ENCODE measurements at places on chromosomes 1 and 21.

DNA sequence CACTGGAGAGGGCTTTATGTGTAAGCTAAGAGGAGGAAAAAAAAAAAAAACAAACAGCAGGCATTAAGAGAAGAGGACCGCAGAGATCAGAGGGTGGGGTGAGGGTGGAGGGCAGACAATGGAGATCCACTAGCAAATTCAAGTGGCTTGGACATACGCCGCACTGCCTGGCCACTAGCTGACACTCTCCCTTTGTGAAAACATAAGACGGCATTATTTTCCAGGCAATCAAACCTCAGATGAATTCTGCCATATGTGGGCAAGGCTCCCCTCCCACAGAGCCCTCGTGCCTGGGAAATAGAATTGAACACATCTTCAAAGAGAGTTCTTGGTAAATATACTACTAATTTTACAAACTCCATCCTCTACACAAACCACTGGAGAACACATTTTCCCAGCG lies 53.6 kb downstream of the ERG start:
- no peak for DNase-seq

DNA sequence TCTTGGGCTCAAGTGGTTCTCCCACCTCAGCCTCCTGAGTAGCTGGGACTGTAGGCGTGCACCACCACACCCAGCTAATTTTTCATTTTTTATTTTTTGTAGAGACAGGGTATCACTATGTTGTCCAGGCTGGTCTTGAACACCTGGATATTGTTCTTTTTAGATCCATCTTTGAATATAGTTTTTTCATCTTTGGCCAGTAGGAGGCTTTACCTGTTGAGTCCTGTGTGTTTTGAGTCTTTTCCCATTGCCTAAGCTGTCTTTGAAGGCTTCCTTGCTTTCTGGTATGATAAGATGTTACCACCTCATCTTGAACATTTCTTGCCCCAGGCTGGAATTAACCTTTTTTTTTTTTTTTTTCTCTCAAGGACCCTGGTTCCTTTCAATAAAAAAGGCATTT lies 387.8 kb upstream of the RUNX1 start:
- no peak for DNase-seq

GRCh38 chr1:6450943-6451373 lies 15.0 kb downstream of the TNFRSF25 start:
- no peak for DNase-seq

- DNase-seq = no peak
Measured at GRCh38 chr1:39901464-39901713, 328 bp downstream of the MYCL start.

- DNase-seq = no peak
Measured at GRCh38 chr1:1529321-1529720, 11.1 kb downstream of the TMEM240 start.

DNA sequence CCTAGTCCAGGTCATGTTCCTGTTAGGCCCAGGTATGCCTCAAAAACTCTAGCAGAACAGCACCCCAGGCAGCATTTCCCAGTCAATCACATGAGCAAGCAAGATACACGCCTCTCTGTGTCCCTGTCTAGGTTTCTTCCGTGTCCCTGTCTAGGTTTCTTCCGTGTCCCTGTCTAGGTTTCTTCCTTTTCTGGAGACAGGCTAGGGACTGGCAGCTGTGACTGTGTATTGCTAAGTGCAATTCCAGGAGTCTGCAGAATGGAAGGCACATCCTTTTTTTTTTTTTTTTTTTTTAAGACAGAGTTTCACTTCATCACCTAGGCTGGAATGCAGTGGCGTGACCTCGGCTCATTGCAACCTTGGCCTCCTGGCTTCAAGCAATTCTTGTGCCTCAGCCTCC lies 77.6 kb downstream of the SETD4 start:
- no peak for DNase-seq

- no peak for DNase-seq
Measured at GRCh38 chr1:205004351-205004750, 38.7 kb upstream of the CNTN2 start.

- no peak for DNase-seq
Measured at GRCh38 chr1:200328379-200328778, 81.5 kb downstream of the ZNF281 start.

DNA sequence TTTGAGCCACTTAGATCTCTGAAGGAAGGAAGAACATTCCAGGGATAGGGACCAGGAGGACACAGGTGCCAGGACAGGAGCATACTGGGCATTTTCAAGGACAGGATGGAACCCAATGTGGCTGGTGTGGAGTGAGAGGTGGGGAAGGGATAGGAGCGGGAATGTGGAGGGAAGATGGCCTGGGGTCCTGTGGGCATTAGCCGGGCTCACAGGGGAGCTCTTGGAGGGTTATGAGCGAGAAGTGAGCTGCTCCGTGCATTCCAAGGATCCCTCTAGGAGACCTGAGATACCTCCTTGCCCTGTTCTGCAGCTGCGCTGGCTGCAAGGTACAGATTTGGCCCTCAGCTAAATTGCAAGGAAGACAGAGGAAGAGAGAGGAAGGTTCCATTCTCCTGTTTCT lies 87.5 kb downstream of the IER5 start:
- no peak for DNase-seq

- no peak for DNase-seq
Measured at GRCh38 chr1:221800831-221801230, 58.9 kb upstream of the DUSP10 start.

DNA sequence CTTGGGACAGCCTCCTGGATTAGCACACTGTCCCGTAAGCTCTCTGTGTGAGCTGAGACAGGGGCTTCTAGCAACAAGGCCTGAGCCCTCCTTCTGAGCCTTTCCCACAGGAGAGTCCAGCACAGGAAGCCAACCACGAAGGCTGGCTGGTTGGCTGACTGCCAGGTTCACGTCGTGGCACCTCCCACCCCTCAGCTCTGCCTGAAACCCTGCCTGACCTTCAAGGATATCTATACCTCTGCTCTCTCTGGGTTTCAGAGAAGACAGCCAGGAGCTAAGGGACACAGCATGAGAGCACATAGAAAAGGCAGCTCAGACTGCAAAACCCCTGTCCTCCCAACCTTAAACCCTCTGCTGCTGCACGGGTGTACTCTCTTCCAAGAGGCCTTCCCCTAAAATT lies 13.9 kb downstream of the DLGAP3 start:
- DNase-seq = no peak

DNA sequence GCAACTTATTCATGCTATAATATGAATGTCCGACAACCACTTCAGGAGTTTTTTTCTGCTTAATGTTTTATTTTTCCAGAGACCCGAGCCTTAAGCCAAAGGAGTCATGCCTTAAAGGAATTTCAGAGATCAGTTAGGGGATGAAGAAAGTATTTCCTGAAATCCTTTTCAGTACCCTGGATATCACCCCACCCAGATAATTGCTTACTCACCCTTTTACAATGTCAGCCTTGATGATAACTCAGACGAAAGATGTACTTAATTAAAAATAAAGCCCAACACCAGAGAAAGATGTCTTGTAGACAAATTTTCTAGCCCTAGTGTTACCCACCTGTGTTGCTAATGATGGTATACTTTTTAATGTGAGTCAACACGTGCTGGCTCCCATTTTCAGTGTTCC lies 124.1 kb downstream of the XCL2 start:
- no peak for DNase-seq

GRCh38 chr1:2192031-2192995 lies 2.3 kb downstream of the FAAP20 start:
- no peak for DNase-seq

GRCh38 chr1:205456868-205457745 lies 1.3 kb upstream of the BLACAT1 start:
- DNase-seq = no peak
